ENCODE measurements at places on chromosomes 2 and 18. TPM values are rescaled to one million over a fixed set of nuclear protein-coding genes. Genes with fewer than 3 reads are reported as not detected.
A peak's percentile ranks its signal among the peaks of the same experiment; 100 is the strongest.

ALLC gene
- total RNA-seq = not detected

DNA sequence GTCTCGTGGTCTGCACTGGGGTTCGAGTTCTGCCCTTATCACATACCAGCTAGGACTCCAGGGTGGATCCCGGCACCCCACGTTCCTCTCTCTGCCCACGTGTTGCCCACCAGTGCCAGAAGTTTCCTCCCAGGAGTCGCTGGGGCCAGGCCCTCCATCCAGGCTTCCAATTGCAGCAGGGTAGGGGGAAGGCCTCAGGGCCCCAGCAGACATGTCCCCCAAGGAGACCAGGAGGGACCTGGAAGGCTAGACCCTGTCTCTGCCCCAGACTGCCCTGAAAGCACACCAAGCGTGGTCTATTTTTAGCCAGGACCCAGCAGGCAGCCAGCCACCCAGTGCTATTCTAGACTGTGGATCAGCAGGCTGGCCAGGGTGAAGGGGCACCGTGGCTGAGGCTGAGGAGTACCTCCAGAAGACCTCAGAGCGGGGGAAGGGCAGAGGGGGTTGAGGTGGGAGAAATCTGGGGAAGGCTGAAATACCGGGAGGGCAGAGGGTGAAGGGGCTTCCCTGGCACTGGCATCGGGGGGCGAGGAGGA is 18.8 kb upstream of the TNS1 start:
- DNase-seq = no peak

GRCh38 chr2:40814616-40815015 is 362.7 kb upstream of the SLC8A1 start:
- no peak for DNase-seq

GRCh38 chr2:137927846-137928245 is 36.4 kb upstream of the HNMT start:
- no peak for DNase-seq

DNA sequence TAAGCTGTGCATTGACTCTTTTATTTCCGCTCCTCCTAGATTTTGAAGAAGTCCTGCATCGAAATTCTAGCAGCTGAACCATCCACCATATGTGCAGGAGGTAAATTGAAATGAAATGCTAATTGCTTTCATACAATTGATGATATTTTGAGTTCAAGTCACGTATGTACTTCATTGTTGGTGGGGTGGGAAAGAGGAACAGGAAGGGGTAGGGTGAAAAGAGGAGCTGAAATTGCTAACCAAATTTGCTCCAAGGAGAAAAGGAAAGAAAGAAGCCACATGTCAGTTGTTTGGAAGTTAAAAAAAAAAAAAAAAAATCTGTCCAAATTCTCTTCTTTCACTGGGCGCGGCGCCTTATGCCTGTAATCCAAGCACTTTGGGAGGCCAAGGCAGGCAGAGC is 77.8 kb downstream of the ANTXR1 start:
- no peak for DNase-seq

DNA sequence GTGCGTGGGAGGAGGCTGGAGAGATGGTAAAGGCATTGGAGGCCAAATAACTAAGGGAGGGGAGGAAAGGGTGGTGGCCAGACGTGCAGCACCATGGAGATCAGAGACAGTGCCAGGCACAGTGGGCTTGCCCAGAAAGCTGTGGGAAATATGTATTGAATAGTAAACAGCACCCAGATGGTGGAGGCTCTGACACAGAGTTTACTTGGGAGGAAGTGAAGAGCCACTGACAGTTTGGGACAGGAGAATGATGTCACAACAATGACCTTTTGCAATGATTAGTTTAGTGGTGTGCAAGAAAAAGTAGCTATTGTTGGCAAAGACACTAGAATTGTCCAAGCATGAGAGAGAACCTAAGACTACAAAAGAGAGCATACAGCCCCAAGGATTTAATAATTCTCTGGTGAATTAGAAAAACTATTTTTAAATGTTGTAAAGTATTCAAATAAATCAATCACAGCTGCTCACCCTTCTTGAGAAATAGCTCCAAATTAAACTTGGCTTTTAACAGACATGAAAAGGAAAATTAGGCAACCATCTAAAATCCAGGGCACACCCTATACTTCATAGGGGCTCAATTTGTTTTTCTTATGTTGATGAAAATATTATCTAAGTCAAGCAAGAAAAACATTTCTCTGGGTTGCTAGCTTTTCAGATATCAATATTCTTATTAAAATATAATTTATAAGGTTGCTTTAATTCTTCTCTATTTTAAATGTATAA is 458.7 kb upstream of the HNRNPA3 start:
- DNase-seq = no peak

DNA sequence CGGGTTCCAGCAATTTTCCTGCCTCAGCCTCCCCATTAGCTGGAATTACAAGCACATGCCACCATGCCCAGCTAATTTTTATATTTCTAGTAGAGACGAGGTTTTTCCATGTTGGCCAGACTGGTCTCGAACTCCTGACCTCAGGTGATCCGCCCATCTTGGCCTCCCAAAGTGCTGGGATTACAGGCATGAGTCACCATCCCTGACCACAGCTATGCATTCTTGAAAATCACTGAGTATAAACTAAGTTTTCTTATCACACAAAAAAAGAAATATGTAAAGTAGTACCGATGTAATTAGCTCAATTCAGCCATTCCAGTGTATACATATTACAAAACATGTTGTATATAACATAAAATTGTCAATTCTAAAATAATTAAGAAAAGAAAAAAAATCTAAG is 232.7 kb downstream of the MBD2 start:
- no peak for DNase-seq

DNA sequence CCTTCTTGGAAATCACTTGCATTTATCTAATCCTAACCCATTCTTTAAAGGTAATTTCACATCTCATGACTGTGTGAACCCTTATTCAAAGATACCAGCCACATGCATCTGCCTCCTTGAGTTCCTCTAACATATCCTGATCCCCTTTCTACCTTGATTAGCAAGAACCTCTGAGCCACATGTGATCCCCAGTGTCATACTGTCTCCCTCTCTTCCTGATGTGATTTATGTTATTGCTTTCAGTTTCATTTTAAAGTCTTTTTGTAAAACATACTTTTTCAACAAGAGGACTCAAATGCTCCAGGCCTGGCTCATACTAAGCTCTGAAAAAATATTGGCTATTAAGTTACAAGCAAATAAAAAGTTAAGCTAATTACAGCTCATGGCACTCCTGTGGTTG is 470.1 kb downstream of the DLGAP1 start:
- DNase-seq = no peak

- peak; percentile 80 for DNase-seq
Observed at GRCh38 chr2:217937446-217937845, 65.3 kb downstream of the TNS1 start.

DNA sequence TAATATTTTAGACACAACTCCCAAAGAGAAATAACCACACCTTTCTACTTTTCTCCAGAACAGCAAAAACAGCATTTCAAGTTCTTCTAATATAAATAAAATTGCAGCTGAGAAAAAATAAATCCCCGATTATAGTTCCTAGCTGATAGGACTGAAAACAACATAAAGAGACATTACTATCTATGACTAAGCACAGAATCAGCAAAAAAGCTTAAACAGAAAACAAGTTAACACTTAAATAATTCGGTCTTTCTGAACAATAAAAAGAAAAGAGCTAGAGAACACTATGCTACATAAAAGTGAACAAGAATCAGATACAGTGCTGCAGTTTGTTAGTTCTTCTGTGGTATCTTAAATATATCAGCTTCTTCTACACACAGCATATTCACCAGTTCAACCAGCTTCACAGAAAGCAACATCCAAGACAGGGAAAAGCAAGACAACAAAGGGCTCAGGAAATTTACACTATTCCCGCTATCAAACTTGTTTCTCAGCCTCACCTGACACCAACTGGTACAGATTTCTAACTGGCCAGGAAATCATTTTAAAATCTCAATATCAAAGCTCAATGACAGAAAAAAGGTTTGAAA is 28.6 kb downstream of the FEZ2 start:
- no peak for DNase-seq

GRCh38 chr2:200765139-200765951 is 46.4 kb upstream of the BZW1 start:
- peak; percentile 42 for DNase-seq

MYL1 gene
- not detected for total RNA-seq

GRCh38 chr18:68267583-68267982 is 447.3 kb downstream of the TMX3 start:
- DNase-seq = no peak

GPN1 gene
- total RNA-seq = 25.0 TPM

DNA sequence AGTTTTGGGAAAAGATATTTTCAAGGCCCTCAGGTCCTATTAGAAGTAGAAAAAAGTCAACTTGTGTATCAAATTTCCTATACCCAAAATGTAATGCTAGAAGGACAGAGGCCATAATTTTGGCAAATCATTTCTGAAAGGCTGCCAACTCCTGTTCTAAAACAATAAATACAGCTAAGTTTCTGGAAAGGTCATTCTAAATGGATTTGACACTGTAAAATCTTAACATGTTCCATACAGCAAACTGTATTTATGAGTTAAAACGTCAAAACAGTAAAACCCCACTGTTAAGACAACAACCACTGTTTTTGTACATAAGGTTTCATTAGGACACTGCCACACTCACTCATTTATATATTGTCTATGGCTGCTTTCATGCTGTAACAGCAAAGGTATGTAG is 9.7 kb downstream of the FAM98A start:
- DNase-seq = no peak

DNA sequence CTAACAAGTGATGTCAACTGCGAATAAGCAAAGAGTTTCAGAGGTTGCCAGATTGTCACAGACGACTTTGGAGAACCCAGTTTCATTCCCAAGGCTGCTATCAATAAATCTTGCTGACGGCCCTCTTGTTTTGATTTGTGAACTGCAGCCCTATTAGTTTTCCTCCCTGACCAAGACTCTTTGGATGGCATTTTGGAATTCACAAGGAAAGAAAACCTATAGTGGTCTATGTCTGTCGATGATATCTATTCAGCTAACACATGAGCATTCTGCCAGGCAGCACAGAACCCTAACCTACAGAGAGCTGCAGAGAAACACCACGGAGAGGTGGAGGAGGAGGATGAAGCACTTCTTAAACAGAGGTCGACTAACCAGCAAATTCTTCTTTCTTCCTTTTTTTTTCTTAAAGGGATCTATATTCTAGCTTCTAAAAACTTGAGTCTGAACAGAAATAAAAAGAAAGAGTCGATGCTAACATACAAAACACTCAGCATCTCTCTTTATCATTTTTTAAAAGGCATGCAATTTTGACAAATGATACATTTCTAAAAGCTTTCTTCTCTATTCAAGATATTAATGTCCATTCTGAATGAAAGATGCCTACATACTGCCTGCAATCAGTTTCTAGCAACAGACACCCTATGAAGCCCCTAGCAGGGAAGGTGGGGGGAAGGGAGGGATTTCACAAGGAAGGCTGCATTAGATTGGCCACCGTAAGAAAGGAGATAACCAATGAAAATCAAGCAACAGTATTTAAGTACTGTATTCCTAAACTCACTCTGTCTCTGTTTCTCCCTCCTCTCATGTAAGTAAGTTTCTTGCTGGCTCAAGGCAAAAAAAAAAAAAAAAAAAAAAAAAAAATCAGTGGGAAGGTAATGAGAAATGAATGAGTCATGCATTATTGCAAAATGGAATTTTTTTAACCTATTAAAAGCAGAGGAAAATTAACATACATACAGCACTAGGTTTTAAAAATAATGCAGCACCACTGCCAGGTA is 83.0 kb upstream of the CHRNA1 start:
- peak; percentile 71 for DNase-seq

- DNase-seq = no peak
Observed at GRCh38 chr2:210861038-210861665, 304.8 kb downstream of the CPS1 start.

SIX3 gene
- not detected for total RNA-seq

CCBE1 gene
- total RNA-seq = 59.0 TPM

DNA sequence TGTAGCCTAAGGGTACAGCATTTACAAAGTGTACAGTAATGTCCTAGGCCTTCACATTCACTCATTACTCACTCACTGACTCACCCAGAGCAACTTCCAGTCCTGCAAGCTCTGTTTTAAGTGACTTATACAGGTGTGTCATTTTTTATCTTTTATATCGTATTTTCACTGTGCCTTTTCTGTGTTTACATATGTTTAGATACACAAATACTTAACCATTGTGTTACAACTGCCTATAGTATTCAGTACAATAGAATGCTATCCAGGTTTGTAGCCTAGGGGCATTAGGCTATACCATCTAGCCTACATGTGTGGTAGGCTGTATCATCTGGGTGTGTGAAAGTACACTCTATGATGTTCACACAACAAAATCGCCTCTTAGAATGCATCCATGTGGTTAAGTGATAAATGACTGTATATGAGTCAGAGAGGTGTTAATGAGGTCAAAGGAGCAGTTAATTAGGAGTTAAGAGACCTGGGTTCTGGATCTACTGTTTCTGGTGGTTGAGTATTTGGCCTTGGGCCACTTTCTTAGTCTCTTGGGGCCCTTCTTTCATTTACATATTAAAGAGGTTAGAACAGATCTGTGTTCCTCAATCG is 149.1 kb downstream of the GREB1L start:
- no peak for DNase-seq

TGOLN2 gene
- total RNA-seq = 81.7 TPM

DNA sequence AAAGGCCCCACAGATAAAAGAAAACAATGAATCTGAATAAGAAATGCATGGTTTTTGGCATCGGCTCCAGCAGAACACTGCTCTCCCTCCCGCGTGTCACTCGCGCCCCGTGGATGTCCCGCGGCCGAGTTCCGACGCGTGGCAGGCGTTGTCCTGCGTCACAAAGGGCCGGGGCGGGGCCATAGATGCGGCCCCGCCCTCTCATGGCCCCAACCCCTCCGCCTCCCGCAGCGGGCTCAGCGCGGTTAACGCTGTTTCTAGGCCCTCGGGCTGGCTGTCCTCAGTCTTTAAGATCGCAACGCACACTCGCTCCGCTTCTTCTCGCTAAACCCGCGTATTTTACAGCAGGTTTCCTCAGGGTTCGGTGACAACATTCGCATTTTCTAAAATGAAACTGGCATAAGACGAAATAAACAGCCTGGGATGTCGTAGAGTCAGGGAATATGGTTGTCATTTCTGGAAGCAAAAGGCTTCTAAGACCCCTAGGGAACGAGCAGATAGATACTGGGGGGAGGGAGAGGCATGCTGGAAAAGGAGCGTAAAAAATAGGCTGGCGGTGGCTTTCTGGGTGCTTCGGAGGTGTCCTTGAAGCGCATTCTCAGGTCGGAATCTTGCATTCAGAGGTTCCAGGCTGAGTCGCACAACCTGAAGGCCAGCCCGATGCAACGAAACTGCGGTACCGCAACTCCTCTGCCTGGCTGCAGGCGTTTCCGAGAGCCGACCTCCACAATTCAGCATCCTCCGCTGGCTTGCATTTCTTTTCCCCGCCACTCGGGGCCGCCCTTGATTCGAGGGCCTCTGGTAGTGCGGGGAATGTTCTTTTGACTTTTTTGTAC is at the start of gene FKBP7:
Gene FKBP7 (minus strand): TSS at position 162 of the 836 bp plus-strand sequence. CDS start 101 bp downstream, at position 61.
- DNase-seq = peak; percentile 94

GRCh38 chr18:23237524-23238151 is 102.4 kb downstream of the CABLES1 start:
- DNase-seq = peak; percentile 58

FAM237A gene
- total RNA-seq = not detected

GRCh38 chr18:62399781-62400308 is 74.7 kb downstream of the TNFRSF11A start:
- DNase-seq = no peak

All from lung (tissue), 17 donors.